Activated naive CD8-positive, alpha-beta T cell treated with anti-CD3 and anti-CD28 coated beads, Interleukin-2, amount 10 ng/mL, durations not matched to agents 7 days and 5 days (primary cell): ENCODE measurements at places on chromosomes 3 and 15.

GRCh38 chr15:31039961-31040360, 48.5 kb upstream of the MTMR10 start:
- no peak for DNase-seq

- DNase-seq = no peak
Observed at GRCh38 chr15:99197856-99198255, 51.5 kb downstream of the TTC23 start.

GRCh38 chr3:27659279-27660021, 62.7 kb downstream of the EOMES start:
- peak; percentile 46 for DNase-seq

DNA sequence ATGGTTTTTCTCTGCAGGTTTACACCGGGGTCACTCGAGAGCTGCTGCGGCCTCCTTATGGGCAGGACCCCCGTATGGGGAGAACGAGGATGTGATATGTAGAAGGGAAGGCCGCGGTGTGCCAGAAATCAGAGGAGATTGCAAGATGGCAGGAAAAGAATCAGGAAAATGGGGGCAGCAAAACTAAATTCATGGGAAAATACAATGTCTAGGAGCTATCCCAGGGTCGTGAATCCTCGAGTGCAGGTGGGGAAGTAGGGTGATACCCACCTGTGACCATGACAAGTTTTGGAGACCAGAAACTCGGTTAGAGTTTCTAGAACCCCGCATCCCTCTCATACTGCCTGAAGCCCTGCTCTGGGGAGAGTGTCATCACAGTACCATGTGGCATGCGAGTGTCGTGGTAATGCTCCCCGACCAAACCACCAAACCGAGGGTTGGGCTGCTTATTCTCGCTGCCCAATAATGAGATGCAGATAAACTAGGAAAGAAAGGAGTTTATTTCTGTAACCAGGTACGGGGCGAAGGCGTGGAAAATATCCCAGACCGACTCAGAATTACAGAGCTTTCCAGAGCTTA, 781 bp downstream of the TRNT1 start:
- peak; percentile 43 for DNase-seq

- DNase-seq = no peak
Observed at GRCh38 chr15:26231096-26231495, 368.0 kb upstream of the ATP10A start.

- no peak for DNase-seq
Observed at GRCh38 chr3:37626736-37627565, 234.7 kb upstream of the CTDSPL start.

- DNase-seq = no peak
Observed at GRCh38 chr3:120114376-120114775, 20.1 kb upstream of the GSK3B start.

DNA sequence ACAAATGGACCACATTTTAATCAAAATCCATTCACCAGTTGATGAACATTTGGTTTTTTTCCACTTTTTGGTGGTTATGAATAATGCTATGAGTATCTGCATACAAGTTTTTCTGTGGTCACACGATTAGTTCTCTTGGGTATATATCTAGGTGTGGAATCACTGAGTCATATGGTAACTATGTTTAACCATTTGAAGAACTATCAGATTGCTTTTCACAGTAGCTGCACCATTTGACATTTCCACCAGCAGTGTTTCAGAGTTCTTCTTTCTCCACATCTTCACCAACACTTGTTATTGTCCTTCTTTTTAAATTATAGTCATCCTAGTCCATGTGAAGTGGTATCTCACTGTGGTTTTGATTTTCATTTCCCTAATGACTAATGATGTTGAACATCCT, 33.3 kb upstream of the ATG7 start:
- no peak for DNase-seq

GRCh38 chr15:83065431-83065830, 1.6 kb downstream of the BTBD1 start:
- DNase-seq = no peak

- DNase-seq = no peak
Observed at GRCh38 chr3:87248831-87249230, 21.7 kb downstream of the CHMP2B start.

- no peak for DNase-seq
Observed at GRCh38 chr3:59273976-59274375, 224.2 kb upstream of the CFAP20DC start.

- DNase-seq = no peak
Observed at GRCh38 chr3:178170698-178171535, 365.3 kb upstream of the KCNMB2 start.

- DNase-seq = no peak
Observed at GRCh38 chr15:33131552-33132232, 62.8 kb downstream of the FMN1 start.

DNA sequence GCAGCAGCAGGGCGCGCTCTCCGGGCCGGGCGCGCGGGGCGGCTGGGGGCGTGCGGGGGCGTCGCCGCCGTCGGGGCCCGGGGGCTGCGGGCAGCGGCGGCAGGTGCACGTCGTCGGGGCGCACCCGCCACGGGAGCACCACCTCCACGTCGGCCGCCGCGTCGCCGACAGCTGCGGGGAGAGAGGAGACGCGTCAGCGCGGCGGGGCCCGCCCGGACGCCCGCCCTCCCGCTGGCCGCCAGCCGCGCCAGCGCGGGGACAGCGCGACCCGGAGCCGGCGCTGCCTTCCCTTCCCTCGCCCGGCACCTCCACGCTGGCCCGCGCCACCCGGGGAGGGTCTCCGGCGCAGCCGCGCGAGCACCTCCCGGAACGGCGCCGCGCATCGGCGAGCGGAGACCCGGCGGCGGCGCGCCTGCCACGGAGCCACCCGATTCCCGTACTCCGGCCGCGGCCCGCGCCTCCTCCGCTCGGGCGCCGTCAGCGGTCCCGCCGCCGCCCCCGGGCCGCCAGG, 481 bp downstream of the ADAMTS17 start:
- peak; percentile 68 for DNase-seq

DNA sequence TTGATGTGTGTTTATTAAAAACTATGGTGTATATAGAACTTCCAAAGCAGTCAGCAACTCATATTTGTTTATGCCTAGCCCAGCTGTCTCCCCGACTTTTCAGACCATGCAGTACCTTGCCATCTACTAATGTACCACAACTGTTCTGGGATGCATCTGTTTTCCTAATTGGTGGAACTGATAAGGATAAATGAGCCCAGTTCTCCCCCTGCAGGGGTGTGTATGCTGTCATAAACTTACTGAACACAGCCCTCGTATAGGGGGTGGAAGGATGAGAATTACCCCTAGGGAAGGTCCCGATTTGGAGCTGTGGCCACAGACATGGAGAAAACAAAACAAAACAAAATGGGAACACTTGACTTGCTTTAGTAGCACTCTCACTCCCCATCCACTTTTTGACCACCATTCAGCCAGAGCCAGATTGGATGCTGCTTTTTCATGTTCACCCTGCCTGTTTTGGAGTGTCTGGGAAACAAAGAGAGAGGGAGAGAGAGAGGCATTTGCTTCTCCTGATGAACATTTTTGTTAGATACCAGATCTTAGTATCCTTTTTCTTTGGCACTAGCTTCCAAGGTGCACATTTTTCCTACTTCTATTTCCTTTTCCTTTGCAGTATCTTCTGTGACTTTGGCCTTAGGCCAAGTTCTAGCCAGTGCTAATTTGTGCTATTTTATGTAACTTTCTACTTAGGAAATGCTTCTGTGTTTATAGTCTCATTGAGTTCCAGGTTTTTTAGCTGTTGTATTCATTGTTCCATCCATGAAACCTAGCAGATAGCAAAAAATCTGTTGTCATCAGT, 29.1 kb downstream of the CADM2 start:
- DNase-seq = no peak

DNA sequence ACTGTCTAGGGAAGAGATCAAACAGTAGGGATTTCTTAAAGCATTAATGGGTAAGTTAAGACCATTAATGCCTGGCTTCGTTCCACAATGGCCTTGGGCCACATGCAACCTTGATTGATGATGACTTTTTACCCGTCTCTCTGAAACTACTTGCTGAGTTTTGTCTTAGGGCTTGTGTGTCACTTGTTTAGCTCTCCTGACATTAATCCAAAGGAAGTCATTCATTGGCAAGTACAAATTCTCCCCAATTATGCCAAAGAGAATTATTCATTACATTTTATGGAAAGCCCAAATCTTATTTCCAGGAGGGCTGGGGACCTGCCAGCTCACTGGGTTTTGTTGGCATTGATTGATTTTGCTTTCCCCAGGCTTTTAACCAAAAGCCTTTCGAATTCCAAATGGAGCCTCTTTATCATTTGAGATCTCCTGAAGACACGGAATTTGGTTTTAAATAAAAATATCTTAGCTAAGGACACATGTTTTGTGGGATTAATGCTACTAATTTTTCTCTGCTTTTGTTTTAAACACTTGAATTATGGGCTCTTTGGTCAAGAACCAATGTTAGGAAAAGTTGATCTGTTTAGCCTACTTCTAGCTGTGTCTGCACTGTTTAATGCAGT, 40.7 kb downstream of the SERPINI1 start:
- no peak for DNase-seq

- DNase-seq = no peak
Observed at GRCh38 chr3:49785565-49786356, 581 bp downstream of the IP6K1 start.

DNA sequence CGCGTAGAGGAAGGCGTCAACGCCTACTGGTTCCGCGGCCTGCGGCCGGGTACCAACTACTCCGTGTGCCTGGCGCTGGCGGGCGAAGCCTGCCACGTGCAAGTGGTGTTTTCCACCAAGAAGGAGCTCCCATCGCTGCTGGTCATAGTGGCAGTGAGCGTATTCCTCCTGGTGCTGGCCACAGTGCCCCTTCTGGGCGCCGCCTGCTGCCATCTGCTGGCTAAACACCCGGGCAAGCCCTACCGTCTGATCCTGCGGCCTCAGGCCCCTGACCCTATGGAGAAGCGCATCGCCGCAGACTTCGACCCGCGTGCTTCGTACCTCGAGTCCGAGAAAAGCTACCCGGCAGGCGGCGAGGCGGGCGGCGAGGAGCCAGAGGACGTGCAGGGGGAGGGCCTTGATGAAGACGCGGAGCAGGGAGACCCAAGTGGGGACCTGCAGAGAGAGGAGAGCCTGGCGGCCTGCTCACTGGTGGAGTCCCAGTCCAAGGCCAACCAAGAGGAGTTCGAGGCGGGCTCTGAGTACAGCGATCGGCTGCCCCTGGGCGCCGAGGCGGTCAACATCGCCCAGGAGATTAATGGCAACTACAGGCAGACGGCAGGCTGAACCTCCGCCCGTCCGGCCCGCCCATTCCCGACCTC, 4.1 kb downstream of the ISLR2 start:
- peak; percentile 62 for DNase-seq

GRCh38 chr15:64739156-64739555, 36.2 kb downstream of the RBPMS2 start:
- no peak for DNase-seq

DNA sequence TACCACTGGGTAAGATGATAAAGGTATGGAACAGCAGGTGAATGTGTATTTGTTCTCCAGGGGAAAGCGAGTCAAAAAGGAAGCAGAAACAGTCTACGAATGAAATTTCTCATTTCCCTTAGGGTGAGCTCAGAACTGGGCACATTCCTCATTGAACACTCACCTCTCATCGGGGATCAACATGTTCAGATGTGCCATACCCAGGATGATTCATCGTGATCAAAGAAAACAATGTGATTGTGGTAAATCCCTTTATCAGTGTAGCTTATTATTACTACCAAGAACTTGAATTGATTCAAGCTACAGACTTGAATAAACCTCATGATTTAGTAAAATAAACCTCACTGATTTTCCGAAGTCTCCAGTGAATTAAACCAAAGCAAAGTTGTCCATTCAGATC, 72.1 kb downstream of the GJD2 start:
- DNase-seq = no peak

GRCh38 chr3:105065895-105066839, 300.5 kb upstream of the ALCAM start:
- DNase-seq = no peak

DNA sequence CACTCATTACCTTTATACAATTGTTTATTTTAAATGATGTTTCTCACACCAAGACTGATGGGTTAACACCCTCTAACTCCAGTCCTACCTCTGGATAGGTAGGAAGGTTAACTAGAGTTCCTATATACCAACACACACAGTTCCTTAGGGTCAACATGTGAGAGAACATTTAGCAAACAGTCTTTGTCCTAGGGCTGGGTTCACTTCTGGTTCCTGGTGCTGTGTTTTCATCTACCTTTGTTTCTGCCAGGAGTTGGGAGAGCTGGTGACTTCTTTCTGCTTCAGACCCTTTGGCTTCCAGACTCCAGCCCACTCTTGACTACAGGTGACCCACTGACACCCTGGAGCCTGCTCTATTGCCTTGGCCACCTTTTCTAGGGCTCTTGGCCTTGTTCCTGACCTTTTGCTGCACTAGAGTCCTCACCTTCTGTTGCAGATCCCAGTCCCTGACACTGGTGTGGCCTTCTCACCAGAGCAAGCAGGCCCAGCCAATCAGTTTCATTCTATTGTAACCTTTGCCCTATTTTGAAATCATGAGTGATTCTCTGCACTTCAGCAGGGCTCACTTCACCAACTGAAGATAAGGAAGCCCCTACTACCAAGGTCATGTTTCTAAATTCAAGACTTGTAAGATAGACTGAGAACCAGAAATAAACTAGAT, 50.0 kb upstream of the SECISBP2L start:
- no peak for DNase-seq

DNA sequence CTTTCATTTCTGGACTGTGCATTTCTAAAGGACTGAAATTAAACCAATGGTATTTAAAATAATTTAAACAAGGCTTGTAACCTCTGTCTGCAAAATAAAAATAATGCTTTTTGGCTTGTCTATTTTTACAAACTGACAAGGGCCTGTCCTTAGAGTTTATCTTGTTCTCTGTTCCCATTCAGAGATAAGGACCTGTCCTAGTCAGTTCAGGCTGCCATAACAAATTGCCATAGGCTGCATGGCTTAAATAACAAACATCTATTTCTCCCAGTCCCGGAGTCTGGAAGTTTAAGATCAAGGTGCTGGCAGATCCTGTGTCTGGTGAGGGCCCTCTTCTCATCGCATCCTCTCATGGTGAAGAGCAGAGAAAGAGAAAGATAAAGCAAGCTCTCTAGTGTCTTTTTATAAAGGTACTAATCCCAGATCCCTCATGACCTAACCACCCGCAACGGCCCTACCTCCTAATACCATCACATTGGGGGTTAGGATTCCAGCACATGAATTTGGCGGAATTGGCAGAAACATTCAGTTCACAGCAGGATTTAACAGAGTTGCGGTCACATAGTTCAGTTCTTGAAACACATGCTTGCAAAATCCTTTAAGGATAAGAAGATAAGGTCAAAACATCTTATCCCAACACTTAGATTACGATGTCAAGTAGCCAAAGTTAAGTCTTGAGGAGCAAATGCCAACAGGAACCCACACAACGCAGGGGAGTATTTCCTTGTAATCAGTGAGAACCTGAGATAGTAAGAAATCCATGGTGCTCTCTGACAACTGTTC, 17.8 kb downstream of the KBTBD8 start:
- DNase-seq = no peak

- no peak for DNase-seq
Observed at GRCh38 chr3:65867463-65868210, 171.1 kb downstream of the MAGI1 start.
